ENCODE measurements at places on chromosomes 2 and 18.

DNA sequence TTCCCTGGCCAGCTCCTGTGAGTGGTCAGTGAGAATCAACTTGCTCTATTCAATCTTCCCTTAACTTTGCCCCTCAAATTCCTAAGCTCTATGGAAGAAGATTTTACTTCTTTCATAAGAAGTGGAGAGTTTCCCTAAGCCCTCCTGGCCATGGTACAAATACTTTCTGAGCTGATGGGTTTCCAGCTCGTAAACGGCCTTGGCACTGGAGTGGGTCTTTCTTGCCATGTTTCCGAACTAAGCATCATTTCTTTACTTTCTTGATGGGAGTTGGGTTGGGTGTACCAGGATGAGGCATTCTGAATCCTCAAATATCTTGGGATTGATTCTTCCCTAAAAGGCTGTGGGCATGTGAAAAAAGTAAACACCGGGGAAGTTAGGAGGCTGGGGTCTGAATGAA lies 72.5 kb downstream of the ACKR3 start:
- no peak for DNase-seq

DNA sequence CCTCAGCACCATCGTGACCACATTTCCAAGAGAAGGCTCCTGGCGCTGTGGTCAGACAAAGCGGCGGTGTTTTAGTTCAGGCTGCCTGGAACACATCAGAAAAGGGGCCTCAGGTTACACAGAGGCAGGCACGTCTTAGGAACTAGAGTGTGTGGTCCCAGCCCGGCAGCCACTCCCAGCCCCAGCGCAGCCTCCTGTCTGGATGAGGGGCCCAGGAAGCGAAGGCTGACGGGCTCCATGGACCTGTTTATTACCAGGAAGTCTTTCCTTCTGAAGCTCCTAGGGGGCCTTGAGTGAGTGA lies 10.0 kb upstream of the GPR55 start:
- DNase-seq = no peak

DNA sequence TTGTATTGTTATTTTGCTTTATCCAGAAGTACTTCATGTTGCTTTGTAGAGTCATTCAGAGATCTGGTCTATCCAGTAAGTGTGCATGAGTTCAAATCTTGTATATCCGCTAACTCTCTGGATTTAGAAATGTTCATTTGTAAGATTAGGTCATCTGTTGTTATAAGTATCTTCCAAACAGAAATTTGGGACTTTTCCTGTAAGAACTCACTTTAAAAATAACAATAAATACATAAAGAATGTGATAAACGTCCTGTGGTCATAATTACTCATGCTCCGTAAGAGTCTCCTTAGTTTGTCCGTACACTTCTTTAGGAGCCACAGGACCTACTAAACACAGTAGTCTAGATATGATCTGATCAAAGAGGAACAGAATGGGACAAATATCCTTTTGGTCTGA lies 699.9 kb upstream of the SLC8A1 start:
- no peak for DNase-seq

- DNase-seq = peak; percentile 67
Observed at GRCh38 chr2:151523850-151524249, 114.1 kb downstream of the RIF1 start.

DNA sequence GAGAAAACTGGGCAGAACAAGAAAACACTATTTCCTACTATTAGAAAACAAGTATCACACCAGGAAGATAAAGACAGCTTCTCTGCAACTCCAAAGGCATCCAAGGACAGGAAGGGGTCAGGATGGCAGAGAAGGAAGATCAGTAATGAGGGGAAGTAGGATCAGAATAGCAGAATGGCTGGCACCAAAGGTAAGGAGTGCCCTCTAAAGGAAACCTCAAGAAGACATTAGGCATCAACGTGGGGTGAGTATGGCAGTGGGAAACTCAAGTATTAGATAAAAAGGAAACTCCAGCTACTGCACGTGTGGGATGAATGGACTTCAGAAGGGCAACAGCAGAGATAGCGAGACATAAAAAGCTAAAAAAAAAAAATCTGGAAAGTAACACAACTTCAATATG lies 25.9 kb downstream of the HDLBP start:
- no peak for DNase-seq

DNA sequence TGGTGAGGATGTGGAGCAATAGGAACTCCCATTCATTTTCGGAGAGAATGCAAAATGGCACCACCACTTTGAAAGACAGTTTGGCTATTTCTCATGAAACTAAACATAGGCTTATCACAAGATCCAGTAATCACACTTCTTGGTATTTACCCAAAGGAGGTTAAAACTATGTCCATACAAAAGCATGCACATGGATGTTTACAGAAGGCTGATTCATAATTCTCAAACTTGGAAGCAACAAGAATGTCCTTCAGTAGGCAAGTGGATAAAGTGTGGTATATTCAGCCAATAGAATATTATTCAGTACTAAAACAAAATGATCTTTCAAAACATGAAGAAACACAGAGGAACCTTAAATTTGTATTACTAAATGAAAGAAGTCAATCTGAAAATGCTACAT lies 440.6 kb downstream of the FBXO15 start:
- peak; percentile 62 for DNase-seq

DNA sequence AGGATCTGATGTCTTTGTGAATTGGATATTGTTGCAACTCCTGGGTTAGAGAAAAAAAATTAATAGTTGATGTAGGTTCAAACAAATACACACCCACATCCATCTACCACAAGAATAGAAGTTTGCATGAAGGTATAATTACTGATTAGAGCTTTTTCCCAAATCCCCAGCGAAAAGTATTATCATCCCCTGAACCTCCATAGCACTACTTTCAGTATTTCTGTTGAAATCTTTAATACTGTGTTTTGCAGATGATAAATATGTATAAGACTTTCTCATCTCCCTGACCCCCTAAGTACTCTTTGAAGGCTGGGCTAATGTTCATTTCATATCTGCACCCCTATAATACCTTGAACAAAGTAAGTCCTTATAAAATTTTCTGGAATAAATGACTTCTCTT lies 6.4 kb downstream of the FN1 start:
- DNase-seq = no peak

DNA sequence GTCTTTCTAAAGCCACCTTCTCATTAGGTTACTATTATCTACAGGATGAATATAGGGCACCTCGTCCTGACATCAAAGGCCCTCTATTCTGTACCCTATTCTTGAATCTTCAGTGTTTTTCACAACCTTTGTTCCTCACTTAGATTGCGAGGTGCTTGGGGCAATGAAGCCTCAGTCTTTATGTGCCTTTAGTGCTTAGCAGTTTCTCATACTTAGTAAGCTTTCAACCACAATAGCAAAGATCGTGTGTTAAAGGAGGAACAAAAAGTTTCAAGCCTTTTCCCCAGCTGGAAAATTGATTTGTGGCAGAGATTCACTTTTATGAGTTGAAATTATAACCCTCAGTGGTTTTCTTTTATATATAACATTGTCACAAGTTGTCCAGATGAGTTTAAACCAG lies 226.9 kb downstream of the MYO3B start:
- DNase-seq = no peak

- DNase-seq = no peak
Observed at GRCh38 chr2:227853765-227854271, 17.6 kb upstream of the DAW1 start.

GRCh38 chr18:72675394-72675793 lies 131.3 kb upstream of the CBLN2 start:
- DNase-seq = no peak

- DNase-seq = no peak
Observed at GRCh38 chr2:167857416-167857815, 390.0 kb downstream of the STK39 start.

DNA sequence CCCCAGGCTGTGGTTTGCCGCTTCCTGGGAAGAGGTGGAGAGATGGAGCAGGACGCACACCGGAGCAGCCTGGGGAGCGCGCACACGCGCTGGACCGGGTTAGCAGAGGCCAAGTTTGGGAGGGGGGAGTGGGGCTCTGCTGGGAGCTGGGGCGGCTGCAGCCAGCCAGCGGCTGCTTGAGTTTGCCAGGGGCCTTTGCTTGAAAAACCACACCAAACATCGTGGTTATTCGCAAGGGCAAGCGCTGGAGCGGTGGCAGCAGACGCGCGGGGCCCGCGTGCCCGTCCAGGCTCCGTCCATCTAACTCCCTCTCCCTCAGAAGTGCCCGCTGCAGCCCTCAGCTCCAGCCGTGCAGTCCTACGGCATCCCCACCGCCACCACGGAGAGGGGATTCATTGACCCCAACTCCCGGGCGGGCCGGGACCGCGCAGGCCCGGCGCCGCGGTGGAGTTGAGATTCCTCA lies 4.6 kb downstream of the PTGR3 start:
- DNase-seq = no peak

- DNase-seq = peak; percentile 36
Observed at GRCh38 chr18:47772374-47773248, 157.8 kb downstream of the SMAD2 start.

GRCh38 chr18:8046441-8046840 lies 479.3 kb downstream of the PTPRM start:
- DNase-seq = peak; percentile 43

GRCh38 chr2:9108210-9108967 lies 98.2 kb upstream of the ASAP2 start:
- no peak for DNase-seq

DNA sequence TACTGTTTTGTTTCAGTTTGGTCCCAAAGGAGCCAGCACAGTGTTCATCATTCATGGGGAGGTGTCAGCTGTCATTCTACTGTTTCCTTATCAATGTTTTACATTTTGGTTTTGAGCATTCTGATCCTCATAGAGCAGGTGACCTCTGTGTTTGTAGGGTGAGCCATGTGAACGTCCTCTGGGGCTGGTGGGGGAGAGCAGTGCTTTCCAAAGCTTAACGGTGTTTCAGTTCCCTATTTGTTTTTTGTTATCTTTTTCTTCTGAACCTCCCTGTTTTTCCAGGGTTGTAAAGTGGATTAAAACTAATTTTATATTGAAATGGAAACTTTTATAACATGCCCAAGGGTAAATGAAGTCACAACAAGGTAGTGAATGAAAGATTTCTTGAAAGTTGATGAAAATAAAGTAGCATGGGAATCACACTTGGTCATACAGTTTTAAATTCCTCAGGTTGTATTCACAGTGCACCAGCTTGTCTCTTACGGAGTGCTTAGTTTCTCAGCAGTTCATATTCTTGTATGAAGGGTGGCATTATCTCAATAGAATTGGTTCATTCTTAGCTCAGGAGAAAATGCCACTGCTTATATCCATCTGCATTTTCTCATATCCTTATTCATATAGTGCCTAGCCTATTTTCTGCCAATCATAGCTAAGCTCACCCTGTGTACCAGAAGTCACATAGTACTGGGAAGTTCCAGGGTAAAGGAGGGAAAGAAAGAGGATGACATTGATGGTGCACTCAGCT lies 54.5 kb downstream of the MAP4K4 start:
- no peak for DNase-seq

- DNase-seq = no peak
Observed at GRCh38 chr2:196679368-196679767, 39.9 kb downstream of the CCDC150 start.

DNA sequence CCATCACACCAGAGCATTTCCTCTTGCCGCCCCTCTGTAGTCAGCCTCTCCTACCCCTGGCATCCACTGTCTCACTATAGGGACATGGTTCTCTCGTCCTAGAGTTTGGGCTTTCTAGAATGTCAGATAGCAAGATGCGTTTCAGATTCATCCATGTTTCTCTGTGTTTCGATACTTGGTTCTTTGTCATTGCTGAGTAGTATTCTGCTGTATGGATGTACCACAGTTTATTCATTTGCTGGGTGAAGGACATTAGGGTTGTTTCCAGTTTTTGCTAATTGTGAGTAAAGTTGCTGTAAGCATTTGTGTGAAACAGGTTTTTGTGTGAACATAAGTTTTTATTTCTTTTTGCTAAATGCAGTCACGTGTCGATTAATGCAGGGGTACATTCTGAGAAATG lies 3.8 kb downstream of the ZNF532 start:
- no peak for DNase-seq

DNA sequence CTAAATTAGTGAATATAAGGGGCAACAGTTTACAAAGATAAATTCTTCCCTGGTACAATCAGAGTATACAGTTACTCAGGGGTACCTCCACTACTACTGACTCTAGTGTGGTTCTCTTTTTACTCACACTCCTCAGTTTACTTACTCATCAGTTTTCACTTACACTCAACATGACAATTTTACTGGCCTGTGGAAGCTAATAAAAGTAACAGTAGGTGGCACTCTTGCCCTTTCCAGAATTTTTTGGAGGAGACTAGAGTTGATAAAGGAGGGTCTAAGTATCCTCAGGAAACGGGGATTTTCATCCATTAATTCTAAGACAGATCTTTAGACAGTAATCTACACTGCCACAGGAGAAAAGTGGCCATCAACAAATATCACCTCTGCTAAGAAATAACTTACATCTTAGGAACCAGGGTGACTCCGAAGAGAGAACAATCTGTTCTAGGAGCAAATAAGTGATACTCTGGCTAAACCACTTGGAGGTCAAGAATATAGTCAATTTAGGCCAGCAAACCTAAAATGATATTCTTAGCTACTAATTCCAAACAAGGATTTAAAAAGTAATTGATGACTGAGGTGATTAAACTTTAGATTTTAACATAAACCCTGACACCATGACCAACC lies 61.3 kb downstream of the ATL2 start:
- DNase-seq = peak; percentile 58

GRCh38 chr18:3170441-3171161 lies 49.2 kb downstream of the MYOM1 start:
- DNase-seq = no peak

- DNase-seq = peak; percentile 43
Observed at GRCh38 chr18:61628085-61628484, 264.7 kb downstream of the RNF152 start.

DNA sequence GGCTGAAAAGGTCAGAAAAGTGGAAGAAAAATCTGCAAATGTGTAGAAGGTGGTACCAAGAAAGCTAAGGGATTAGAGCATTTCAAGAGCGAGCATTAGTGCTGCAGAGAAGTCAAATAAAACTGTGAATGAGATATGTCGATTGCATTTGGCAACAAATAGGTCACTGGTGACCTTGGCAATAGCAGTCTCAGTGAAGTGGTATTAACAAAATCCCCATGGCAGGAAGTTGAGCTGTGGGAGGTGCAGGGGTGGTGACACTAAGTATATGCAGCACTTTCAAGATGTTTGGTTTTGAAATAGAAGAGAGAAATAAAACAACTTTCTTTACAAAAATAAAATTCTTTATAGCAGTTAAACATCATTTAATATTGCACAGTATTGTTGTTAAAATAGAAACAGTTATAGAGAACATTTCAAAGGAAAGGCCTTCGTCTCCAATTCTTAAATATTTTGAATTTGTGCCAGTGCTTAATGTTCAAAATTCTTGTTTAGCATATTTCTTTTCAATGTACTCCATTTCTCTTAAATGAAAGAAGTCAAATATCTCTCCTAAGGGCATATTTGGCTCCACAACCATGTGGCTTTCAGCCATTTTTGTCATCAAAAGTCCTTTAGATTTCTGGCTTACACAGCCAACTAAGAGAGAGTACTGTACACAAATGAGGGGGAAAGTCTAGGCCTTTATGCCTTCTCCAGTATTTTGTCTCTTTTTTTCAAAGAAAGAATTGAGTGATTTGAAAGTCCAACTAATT lies 443.0 kb upstream of the MMADHC start:
- no peak for DNase-seq

- no peak for DNase-seq
Observed at GRCh38 chr18:53682796-53683195, 541.7 kb downstream of the MBD2 start.

Data from fibroblast of skin of back (primary cell).